ENCODE measurements at places on chromosomes 7 and 10. TPM values are rescaled to one million over a fixed set of nuclear protein-coding genes. Genes with fewer than 3 reads are reported as not detected.

FKBP6 gene
- not detected for total RNA-seq

AGR3 gene
- total RNA-seq: not detected

GRCh38 chr7:45876519-45876918, 3.6 kb upstream of the CCDC201 start:
- no peak for DNase-seq

DNA sequence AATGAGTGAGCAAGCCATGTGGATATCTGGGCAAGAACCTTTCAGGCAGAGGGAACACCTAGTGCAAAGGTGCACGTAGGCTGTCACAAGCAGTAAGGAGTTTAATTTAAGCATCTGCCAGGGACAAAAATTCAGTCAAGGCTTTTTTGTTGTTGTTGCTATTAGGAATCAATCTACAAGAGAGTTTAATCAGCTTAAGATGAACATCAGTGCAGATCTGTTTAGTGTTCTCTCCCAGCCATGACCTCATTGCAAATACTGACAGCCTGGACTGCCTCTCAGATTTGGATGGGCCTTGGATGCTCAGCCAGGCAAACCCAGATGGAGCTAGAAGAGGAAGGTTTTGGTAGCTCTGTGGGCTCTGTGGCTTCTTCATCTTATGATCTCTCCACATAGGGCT, 3.3 kb upstream of the GLCCI1 start:
- no peak for DNase-seq

GRCh38 chr7:155713384-155713783, 68.9 kb downstream of the RBM33 start:
- DNase-seq: no peak

DNA sequence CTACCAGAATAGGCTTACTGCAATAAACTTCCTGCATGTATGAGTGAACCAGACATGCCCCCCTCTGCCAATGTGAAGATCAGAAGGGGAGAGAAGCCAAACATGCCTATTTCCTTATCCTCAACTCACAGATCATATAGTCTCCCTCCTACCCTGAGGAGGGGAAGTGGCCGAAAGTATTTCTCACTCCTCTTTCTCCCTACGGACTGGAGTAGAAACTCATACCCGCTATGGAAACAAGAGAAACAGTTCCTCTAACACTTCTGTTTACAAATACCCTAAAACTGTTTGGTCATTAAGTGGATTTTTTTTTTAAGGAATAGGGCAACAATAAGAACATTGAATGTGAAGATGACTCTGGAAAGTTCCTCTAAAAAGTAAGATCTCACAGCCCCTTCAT, 31.4 kb downstream of the CCNJ start:
- DNase-seq: no peak

DNA sequence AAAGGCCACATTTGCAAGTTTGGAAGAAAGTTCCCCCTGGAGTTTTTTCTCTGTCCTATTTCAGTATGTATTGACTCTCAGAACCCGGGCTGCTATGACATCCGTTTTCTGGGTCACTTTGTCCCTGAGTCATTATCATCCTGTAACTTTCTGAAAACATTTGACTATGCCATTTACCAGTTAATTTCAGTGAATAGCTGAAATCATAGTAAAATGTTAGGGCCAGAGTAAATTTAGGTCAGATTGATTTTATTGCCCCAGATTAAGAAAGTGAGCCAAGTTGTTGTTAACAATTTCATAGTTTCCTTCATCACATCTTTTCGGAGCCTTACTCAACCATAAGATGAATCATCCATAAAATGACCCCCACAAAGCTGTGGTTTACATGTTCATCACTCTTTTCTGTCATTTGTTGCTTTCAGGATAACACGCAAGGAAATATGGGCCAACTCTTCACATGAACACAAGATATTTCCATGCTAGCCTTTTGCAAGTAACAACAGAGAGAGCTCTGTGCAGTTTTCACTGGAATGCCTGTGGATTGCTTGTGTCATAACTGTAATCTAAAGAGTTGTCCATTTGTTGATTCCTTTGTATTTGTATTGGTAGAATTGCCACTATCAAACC, 3.9 kb upstream of the MACC1 start:
- peak; percentile 78 for DNase-seq

- no peak for DNase-seq
Observed at GRCh38 chr10:86164174-86164774, 202.3 kb downstream of the GRID1 start.

GRCh38 chr10:116838143-116838725, 11.1 kb upstream of the ENO4 start:
- no peak for DNase-seq

- DNase-seq: no peak
Observed at GRCh38 chr10:79995979-79996634, 47.2 kb upstream of the SFTPD start.

DNA sequence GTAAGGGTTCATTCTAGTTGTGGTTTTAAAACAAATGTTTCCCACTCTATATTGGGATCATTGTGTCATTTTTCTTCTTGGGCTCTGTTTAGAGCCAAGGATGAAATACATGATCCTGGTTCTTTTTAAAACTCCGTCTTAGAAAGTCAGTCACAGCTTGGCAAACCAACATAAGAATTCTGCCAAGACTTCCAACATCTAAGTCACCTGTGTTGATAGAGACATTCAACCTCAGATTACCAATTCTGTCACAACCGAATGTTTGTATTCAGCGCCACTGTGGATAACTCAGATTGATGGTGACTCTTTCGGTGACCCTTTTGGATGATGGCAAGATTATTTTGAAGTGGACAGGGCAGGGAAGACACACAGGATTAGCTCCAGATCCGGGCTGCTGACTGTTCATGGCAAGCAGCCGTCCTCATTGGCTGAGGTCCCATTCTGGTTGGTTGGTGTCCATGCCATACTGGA, 255.4 kb downstream of the ARHGAP21 start:
- DNase-seq: no peak

NPY4R gene
- total RNA-seq: 0.09 TPM

DNA sequence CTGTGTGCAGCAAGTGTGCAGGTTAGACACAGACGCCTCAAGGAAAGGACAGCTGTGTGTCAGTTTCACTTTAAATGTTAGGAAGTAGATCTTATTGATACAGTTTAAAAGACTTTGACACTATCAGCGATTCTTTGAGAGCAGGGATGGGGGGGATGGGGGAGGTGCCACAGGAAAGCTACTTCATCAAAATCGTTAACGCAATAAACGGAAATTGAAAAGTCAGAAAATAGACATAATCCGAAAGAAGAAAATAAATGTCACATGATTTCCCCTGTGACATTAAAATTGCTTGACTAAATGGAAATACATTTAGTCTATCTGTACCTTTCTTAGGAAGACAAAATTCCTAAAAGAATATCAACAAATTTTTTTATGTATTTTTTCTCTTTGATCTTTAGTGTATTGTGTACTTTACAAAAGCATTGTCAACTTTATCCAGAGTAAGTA, 476 bp upstream of the ZNF33B start:
- no peak for DNase-seq

- DNase-seq: peak; percentile 71
Observed at GRCh38 chr10:127983344-127984100, 76.6 kb downstream of the PTPRE start.

STOX1 gene
- total RNA-seq: 0.96 TPM

- DNase-seq: no peak
Observed at GRCh38 chr10:71512312-71512711, 115.6 kb downstream of the CDH23 start.

- peak; percentile 30 for DNase-seq
Observed at GRCh38 chr10:6140141-6140841, 51.5 kb downstream of the RBM17 start.

- DNase-seq: no peak
Observed at GRCh38 chr7:64811767-64812166, 17.5 kb downstream of the ZNF138 start.

MACROH2A2 gene
- 15.0 TPM for total RNA-seq

- peak; percentile 75 for DNase-seq
Observed at GRCh38 chr7:77327932-77328628, 88.1 kb downstream of the GSAP start.

DNA sequence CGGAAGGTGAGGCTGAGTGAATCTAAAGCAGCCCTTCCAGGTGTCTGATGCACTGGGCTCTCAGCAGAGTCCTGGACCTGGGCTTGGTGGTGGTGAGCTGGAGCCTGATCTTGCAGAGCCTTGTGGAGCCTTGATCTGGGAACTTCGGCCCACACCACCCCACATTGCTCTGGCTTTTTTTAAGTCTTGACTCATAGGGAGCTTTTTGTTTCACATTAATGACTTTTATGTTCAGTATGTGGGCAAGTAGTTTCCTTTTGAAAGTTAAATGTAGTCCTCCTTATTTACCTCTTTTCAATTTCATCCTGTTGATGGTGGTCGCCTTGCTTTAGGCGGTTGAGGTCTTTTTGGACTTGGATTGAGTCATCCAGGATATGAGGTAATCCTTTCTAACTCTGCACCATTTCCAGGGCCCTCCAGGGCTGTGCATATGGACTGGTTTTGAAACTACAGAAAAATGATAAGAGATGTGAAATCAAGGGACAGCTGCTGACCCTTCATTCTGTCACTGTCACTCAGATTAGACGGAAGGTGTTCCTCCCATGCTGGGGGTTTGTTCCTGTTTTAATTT, 2.9 kb upstream of the NRAP start:
- peak; percentile 8 for DNase-seq

TACC2 gene
- total RNA-seq: 8.5 TPM

- DNase-seq: peak; percentile 22
Observed at GRCh38 chr10:131943021-131943814, 38.5 kb downstream of the BNIP3 start.

DNA sequence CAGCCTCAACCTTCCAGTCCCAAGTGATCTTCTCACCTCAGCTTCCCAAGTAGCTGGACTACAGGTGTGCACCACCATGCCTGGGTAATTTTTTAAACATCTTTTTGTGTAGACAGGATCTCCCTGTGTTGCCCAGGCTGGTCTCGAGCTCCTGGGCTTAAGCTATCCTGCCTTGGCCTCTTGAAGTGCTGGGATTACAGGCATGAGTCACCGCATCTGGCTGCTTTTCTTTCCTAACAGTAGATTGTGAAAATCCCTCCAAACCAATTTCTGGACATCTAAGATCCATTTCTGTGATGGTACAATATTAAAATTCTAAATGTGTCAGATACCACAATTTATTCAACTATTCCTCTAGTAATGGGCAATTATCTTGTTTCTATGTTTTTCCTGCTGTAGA, 38.7 kb downstream of the RAB18 start:
- DNase-seq: peak; percentile 7

DNA sequence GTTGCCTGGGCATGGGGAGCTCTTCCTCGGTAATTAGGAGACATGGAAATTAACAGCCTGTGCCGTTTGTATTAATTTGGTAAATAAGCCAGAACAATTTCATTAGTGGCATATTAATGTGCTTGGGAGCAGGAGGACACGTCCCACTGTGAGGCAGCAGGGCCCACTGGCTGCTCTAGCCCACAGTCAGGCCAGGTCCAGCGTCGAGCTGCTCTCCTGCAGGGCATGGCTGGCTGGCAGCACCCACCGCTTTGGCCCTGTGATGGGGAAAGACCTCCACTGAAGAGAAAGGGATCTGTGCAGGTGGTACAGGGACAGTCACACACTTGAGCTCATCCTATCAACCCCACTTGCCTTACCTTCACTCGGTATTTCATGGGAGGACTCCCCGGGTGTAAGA, 37.5 kb upstream of the LRRC4 start:
- DNase-seq: no peak

GRCh38 chr10:12476656-12477055, 127.3 kb downstream of the CAMK1D start:
- no peak for DNase-seq

CPED1 gene
- total RNA-seq: 18.4 TPM

DNA sequence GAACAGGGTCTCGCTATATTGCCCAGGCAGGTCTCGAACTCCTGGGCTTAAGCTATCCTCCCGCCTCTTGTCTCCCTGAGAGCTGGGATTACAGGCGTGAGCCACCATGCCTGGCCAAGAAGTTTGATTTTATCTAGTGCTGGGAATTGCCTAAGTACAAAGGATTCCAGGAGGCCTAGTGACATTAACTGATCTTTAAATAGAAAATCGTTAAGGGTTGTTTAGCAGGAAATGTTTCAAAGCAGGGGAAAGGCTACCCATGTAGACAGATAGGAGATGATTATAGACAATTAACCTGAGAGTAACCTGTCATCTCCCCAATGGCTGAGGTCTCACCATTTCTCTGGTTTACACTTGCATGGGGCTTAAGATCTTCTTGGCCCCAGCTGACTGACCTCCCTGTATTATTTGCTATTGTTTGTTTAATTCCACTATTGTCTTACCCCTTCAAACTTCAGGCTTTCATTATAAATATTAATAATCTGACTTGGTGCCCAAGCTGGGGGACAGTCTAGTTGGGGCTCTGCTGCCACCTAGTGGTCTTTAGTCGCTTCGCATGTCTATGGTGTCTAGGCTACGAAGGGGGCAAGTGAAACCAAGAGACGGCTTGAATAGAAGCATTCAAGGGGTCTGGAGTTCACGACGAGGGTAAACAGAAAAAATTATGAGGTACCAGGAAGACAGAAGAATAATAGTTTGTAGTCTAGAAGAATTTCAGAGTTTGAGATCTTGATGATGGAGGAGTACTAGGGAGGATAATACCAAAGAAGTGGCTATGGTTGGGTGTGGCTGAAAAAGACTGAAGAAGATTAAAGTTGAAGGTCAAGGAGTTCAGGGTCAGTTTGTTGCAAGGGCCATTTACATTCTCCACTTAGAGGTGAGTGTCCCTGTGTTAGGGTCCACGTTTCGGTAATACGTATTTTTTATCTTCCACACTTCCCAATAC, 40.4 kb upstream of the BPGM start:
- DNase-seq: peak; percentile 51

ZNF775 gene
- 5.7 TPM for total RNA-seq

DNA sequence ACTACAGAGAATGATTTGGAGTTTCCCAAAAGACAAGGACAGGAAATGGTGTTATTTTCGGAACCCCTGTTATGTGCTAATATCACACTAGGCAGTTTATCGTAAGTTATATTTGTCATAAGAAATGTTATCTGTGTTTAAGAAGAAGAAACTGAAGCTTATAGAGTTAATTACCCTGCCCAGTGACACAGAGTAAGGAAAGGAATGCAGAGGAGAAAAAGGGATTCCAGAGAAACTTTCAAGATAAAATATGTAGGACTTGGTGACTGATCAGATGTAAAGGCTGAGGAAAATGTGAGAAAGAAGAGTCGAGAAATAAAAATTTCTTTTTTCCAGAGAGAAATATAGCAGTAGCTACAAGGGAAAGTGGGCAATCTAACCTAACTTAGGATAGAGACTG, 63.5 kb upstream of the ZNF746 start:
- no peak for DNase-seq

GRCh38 chr7:157016352-157017041, 6.0 kb upstream of the MNX1 start:
- no peak for DNase-seq

SFMBT2 gene
- 0.57 TPM for total RNA-seq

- no peak for DNase-seq
Observed at GRCh38 chr7:90503367-90503766, 33.9 kb downstream of the PTTG1IP2 start.

Measured in A172 (cell line).